ENCODE measurements at places on chromosomes 7 and 10. TPM values are rescaled to one million over a fixed set of nuclear protein-coding genes. Genes with fewer than 3 reads are reported as not detected.

DNA sequence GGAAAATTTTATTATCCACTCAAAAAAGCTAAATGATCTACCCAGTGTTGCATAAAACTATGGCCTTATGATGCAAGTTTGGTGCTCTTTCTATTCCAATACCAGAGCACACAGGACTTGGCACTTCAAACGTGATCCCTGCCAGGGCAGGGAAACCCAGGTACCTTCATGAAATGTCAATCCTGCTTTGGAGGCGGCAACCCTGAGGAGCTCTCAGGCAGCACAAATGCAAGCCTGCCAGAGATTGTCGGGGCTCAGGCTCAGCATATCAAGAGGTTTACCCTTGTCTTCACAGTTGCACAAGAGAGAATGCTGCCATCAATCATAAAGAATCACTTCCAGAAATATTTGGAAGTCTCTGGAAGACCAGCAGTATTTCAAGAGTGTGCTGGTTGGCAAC lies 151.5 kb downstream of the GLI3 start:
- H3K27me3 ChIP-seq, result no peaks in the 10 kb centered on the region
- peaks cover 52% of the 10 kb centered on the region for H3K4me1 ChIP-seq

GRCh38 chr7:8440670-8441069 lies 7.3 kb downstream of the NXPH1 start:
- no peak overlapping the region for H3K27ac ChIP-seq
- H3K4me1 ChIP-seq, result peaks cover 27% of the 10 kb centered on the region
- no peak for DNase-seq
- no peaks in the 10 kb centered on the region for H3K36me3 ChIP-seq

DNA sequence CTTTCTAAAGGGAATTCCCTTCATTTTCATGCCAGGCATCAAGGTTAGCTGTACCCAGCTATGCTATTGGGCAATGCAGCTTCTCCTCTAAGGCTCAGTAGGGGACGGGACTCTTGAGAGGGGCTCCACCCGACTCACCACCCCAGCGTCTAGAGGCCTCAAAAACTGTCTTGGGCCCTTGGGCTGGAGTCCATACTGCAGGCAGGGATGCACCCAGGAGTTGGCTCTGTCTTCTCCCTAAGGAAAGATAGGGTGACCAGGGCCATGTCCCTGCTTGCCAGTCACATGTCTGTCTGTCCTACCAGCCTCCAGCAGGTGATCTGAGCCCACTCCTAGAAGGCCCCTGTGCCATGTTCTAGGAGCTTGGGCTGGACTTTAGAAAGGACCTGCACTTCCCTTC lies 1.2 kb downstream of the OPN4 start:
- no peaks in the 10 kb centered on the region for H3K36me3 ChIP-seq
- H3K27ac ChIP-seq, result no peak overlapping the region
- no peaks in the 10 kb centered on the region for H3K27me3 ChIP-seq
- DNase-seq, result no peak
- H3K4me3 ChIP-seq, result no peak overlapping the region

Gene CALD1
- total RNA-seq, result 90.2 TPM

DNA sequence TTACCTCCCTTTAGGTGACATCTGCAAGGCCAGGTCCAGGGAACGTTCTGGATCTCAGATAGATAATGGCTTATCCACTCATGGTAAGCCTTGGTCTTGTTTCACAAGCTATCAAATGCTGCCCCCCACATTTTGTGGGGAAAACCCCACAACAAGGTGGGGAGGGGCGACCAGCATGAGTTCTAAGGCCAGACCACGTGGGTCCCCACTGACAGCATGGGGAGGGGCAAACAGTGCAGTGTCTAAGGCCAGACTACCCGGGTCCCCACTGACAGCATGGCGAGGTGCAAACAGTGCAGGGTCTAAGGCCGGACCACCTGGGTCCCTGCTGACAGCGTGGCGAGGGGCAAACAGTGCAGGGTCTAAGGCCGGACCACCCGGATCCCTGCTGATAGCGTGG lies 102.8 kb downstream of the DIP2C start:
- H3K4me3 ChIP-seq, result no peak overlapping the region
- H3K4me1 ChIP-seq, result peaks cover 11% of the 10 kb centered on the region
- H3K27me3 ChIP-seq, result no peaks in the 10 kb centered on the region
- DNase-seq, result no peak
- H3K36me3 ChIP-seq, result no peaks in the 10 kb centered on the region

GRCh38 chr10:943334-944033 lies 12.0 kb upstream of the LARP4B start:
- H3K27me3 ChIP-seq, result no peaks in the 10 kb centered on the region
- DNase-seq, result no peak
- no peaks in the 10 kb centered on the region for H3K4me1 ChIP-seq
- H3K4me3 ChIP-seq, result no peak overlapping the region
- no peak overlapping the region for H3K27ac ChIP-seq

- no peaks in the 10 kb centered on the region for H3K4me1 ChIP-seq
- H3K36me3 ChIP-seq, result no peaks in the 10 kb centered on the region
- DNase-seq, result no peak
- H3K27ac ChIP-seq, result no peak overlapping the region
These were observed 39.4 kb downstream of the EN2 start for GRCh38 chr7:155497149-155497901.

- peaks cover 70% of the 10 kb centered on the region for H3K27me3 ChIP-seq
- H3K4me3 ChIP-seq, result no peak overlapping the region
- no peaks in the 10 kb centered on the region for H3K36me3 ChIP-seq
- H3K4me1 ChIP-seq, result peaks cover 5% of the 10 kb centered on the region
- no peak overlapping the region for H3K27ac ChIP-seq
These were observed 104.0 kb upstream of the PRR15 start for GRCh38 chr7:29459589-29459988.

GRCh38 chr7:100342765-100343164 lies 15.2 kb upstream of the PILRB start:
- H3K27me3 ChIP-seq, result no peaks in the 10 kb centered on the region
- H3K27ac ChIP-seq, result no peak overlapping the region
- DNase-seq, result no peak
- no peak overlapping the region for H3K4me3 ChIP-seq

- no peak for DNase-seq
- H3K4me1 ChIP-seq, result peaks cover 8% of the 10 kb centered on the region
- H3K4me3 ChIP-seq, result no peak overlapping the region
- H3K27ac ChIP-seq, result peak overlapping the region; percentile 53
These were observed 5.4 kb downstream of the PDIA4 start for GRCh38 chr7:149022756-149023360.

- no peak overlapping the region for H3K27ac ChIP-seq
- H3K27me3 ChIP-seq, result no peaks in the 10 kb centered on the region
- H3K4me1 ChIP-seq, result no peaks in the 10 kb centered on the region
- no peak for DNase-seq
These were observed 37.6 kb downstream of the PRF1 start for GRCh38 chr10:70564901-70565351.

- H3K4me1 ChIP-seq, result no peaks in the 10 kb centered on the region
- H3K36me3 ChIP-seq, result no peaks in the 10 kb centered on the region
- DNase-seq, result no peak
- no peaks in the 10 kb centered on the region for H3K27me3 ChIP-seq
- H3K4me3 ChIP-seq, result no peak overlapping the region
These were observed 59.3 kb upstream of the VWC2 start for GRCh38 chr7:49714182-49714581.

DNA sequence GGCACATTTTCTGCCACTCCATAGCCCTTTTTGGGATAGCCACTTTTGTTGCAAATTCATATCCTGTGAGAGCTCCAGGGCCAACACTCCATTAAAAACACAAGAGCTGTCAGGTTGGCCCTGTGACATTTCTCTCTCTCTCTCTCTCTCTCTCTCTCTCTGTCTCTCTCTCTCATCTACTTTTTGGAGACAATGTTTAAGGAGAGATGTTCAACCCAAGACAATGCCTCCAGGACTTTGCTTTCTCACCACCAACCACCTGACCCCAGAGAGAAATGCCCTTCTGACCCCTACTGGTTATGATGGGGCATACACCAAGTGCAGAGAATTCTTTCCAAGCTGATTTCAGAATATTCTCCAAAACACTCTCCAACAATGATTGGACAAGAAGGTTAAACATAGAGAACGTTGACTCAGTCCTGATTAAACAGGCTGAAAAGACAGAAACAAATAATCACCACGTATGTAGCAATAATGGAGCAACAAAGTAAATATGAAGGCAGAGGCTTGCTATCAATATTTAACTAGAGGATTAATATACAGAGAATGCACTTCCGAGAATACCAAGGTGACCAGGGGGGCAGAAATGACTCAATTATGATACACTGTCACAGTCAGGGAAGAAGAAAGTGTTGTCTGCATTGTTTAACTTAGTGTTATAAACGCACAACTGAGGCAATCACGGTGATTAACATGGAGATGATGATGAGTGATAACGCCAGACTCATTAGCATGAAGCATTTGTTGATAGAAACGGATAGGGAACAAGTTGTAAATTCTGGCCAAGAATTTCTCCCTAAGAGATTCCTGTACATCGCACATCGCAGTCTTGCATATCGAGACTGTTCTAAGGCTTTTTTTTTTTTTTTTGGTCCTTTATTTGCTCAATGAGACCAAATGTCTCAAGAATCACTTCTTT lies 178.5 kb downstream of the NRP1 start:
- H3K27ac ChIP-seq, result no peak overlapping the region
- H3K27me3 ChIP-seq, result no peaks in the 10 kb centered on the region
- peak; percentile 25 for DNase-seq
- no peaks in the 10 kb centered on the region for H3K36me3 ChIP-seq
- H3K4me1 ChIP-seq, result peaks cover 6% of the 10 kb centered on the region

- H3K27me3 ChIP-seq, result no peaks in the 10 kb centered on the region
- H3K4me1 ChIP-seq, result peaks cover 3% of the 10 kb centered on the region
- no peaks in the 10 kb centered on the region for H3K36me3 ChIP-seq
- H3K27ac ChIP-seq, result no peak overlapping the region
These were observed 47.8 kb upstream of the ELN start for GRCh38 chr7:73980206-73980605.

Gene PDE6C
- not detected for total RNA-seq

Gene OR2A1
- total RNA-seq, result not detected

- peaks cover 24% of the 10 kb centered on the region for H3K27me3 ChIP-seq
- H3K27ac ChIP-seq, result no peak overlapping the region
- H3K4me1 ChIP-seq, result peaks cover 38% of the 10 kb centered on the region
- DNase-seq, result no peak
- H3K36me3 ChIP-seq, result no peaks in the 10 kb centered on the region
These were observed 331.5 kb downstream of the DNAJB6 start for GRCh38 chr7:157668221-157668883.

- H3K27ac ChIP-seq, result no peak overlapping the region
- H3K4me3 ChIP-seq, result no peak overlapping the region
- no peak for DNase-seq
- H3K36me3 ChIP-seq, result peaks cover 20% of the 10 kb centered on the region
These were observed 19.7 kb downstream of the TMEM60 start for GRCh38 chr7:77778535-77778934.

Gene AZGP1
- total RNA-seq, result not detected

GRCh38 chr7:5420881-5421713 lies 2.5 kb downstream of the TNRC18 start:
- H3K4me1 ChIP-seq, result peaks cover 25% of the 10 kb centered on the region
- no peaks in the 10 kb centered on the region for H3K36me3 ChIP-seq
- H3K27ac ChIP-seq, result no peak overlapping the region
- peaks cover 63% of the 10 kb centered on the region for H3K27me3 ChIP-seq

DNA sequence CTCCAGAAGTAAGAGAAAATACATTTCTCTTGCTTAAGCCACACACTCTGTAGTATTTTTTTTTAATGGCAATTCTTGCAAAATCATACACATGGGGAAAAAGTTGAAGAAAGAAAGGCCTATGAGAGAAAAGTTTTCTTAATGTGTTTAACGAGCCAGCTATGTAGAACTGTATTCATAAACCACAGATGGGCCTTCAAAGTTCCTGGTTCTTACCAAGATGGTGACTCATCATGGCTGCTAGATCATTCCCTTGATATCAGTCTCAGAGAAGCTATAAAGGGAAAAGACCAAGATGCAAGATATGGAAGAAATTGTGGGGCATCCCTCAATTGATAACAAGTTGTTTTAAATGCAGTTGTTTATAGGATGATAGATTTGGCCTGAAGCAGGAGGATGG lies 992.7 kb upstream of the MBL2 start:
- H3K4me1 ChIP-seq, result no peaks in the 10 kb centered on the region
- H3K27me3 ChIP-seq, result no peaks in the 10 kb centered on the region
- no peak overlapping the region for H3K27ac ChIP-seq

- H3K4me1 ChIP-seq, result no peaks in the 10 kb centered on the region
- no peak overlapping the region for H3K4me3 ChIP-seq
- no peaks in the 10 kb centered on the region for H3K36me3 ChIP-seq
These were observed 49.1 kb upstream of the CDC14C start for GRCh38 chr7:48875045-48875916.

Gene PRF1
- total RNA-seq, result not detected

DNA sequence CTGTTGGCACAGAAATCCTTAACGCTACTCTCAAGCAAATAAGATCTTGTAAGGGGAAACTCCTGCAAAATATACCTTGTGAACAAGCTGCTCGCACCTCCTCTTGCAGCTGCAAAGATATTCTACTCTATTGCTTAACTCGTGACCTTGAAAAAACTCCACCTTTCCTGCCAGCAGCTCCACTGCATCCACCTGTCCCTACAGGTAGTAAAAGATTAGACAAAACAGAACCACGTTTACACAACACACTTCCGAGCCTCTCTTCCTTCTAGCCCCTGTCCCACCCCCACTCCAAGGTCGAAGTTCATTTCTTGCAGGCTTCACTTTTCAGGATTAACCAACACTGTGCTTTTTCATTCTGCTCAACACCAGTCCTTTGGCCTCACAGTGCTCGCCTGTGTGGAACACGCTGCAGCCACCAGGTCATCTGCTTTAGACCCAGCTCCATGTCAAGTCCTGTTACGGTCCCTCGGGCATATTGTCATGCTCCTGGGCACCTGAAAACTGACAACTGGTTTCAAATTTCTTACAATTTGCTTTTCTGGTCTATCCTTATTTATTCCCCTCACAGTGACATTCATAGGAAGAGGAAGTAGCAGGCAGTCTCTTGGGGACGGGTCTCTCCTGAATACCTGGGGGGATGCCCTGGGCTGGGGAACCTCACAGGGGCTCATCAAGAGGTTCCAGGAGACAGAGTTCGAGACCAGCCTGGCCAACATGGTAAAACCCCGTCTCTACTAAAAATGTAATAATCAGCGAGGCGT lies 165.8 kb upstream of the KLF14 start:
- H3K36me3 ChIP-seq, result no peaks in the 10 kb centered on the region
- H3K27me3 ChIP-seq, result no peaks in the 10 kb centered on the region
- no peak overlapping the region for H3K4me3 ChIP-seq
- H3K27ac ChIP-seq, result no peak overlapping the region

DNA sequence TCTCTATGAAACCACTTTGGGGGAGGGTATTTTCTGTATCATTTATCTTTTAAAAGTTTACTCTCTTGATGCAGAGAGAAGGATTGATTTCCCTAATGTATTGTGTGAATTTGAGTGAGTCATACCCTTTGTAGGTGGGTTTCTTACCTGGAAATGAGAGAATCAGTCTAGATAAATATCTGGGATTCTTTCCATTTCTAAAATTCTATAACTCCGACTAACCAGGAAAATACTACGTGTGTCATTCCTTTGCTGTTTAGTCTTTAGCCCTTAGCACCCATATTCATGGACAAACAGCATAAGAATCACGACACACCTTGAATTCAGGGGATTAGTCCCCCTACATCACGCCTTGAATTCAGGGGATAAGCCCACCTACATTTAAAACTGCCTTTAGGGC lies 139.1 kb downstream of the GATA3 start:
- no peaks in the 10 kb centered on the region for H3K4me1 ChIP-seq
- no peak for DNase-seq
- H3K27ac ChIP-seq, result no peak overlapping the region
- H3K27me3 ChIP-seq, result no peaks in the 10 kb centered on the region
- H3K4me3 ChIP-seq, result no peak overlapping the region
- H3K36me3 ChIP-seq, result no peaks in the 10 kb centered on the region

Measured in neural progenitor cell (in vitro differentiated cells).